ENCODE measurements at places on chromosomes 5 and 9.

DNA sequence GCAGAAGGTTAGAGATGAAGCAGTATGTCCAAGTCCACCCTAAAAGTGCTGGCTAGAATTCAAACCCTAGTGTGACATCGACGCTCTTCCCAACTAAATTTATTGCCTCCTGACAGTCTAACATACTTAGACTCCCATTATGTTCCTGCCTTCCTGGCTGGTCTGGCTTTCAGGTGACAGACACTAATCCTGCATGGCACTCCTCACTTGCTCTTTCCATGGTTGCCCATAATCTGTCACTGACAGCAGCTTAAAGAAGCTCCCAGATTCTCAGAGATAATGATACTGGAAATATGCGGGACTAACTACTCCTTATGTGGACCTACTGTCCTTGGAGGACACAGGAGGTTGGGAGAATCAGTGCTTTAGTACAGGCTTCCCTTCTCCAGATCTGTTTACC is 41.7 kb upstream of the HTR1A start:
- no peak for DNase-seq

GRCh38 chr9:2169035-2169434 is 153.9 kb downstream of the SMARCA2 start:
- no peak for DNase-seq

- no peak for DNase-seq
Measured at GRCh38 chr5:129246088-129246487, 151.5 kb downstream of the ISOC1 start.

GRCh38 chr9:27659571-27659970 is 86.3 kb upstream of the C9orf72 start:
- no peak for DNase-seq

DNA sequence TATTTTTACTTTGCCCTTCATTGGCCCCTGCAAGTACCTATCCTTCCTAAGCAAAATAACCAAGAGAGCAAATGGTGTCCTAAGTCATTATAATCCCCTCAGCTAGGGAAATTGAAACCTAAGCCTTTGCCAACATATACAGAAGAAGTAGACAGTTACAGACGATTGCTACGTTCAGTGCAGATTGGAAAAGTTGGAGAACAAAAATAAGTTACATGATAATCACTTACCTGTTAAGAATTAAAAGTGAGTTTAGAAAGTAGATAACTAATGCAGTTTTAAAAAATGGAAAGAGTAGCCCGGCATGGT is 244.8 kb downstream of the MPDZ start:
- DNase-seq = no peak

DNA sequence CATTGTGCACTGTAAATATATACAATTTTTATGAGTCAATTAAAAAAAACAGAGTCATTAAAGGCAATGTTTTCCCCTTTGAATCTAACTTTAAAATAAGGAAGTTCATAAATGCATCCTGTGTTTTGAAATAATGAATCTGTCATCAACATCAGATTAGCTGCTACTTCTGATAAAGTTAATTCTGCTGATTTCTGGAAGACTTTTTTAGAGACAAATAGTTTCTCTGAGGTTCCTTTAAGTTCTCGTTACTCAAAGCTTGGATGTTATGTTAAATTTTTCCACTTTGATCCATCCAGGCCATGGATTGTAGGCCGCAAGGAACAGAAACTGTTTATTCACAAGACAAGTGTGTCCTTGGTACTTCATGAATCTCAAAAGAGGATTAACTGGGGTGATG is 115.5 kb downstream of the CARTPT start:
- no peak for DNase-seq

- DNase-seq = no peak
Measured at GRCh38 chr9:73223594-73223993, 71.9 kb downstream of the ANXA1 start.

- no peak for DNase-seq
Measured at GRCh38 chr9:73093740-73094379, 57.8 kb upstream of the ANXA1 start.

DNA sequence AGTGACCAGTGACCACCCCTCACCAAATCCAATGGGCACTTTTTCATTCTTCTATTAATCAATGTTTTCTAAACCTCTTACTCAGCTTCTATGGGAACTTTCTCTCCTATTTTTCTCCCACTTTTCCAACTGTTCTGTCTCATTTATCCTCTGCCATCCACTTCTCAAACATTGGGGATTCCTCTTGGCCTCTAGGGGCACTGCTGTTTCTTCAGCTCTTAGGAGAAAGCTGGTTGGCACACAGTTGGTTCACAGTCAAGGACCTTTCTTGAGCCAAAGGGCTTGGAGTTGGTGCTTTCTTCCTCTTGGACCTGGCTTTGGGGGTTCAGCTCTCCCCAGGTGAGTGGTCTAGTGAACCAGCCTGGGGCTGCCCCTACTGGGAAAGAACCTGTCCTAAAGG is 112.2 kb upstream of the LHFPL2 start:
- DNase-seq = no peak

GRCh38 chr5:139925650-139926640 is 117.2 kb downstream of the NRG2 start:
- no peak for DNase-seq

DNA sequence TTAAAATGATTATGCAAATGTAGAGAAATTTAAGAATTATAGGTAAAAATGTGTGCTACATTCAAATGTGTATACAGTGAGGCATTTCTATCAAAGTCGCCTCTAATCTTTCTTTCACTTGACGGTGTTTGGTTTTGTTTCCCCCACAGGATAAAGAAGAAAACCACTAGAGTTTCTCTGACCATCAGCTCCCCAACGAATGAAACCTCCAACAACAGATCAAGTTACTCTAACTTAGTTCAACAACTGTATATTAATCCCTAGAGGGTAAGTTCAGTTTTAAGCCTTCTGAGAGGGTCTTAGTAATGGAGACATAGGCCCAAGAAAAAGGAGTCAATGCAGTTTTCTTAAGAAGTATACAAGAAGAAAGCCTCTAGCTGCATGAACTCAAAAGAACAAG is 11.5 kb upstream of the MYOT start:
- no peak for DNase-seq

DNA sequence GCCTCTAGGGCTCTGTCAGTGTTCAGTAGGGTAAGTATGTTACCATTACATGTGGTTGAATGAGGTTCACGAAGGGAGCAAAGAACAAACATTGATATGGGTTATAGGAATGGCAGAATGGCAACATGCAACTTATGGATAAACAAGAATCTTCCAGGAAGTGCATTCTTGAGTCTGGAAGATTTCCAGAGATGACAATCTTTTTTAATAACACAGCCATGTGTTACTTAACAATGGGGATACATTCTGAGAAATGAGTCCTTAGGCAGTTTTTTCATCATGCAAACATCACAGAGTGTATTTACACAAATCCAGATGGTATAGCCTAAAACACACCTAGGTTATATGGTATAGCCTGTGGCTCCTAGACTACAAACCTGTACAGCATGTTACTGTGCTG is 9.1 kb upstream of the SLC28A3 start:
- DNase-seq = no peak

DNA sequence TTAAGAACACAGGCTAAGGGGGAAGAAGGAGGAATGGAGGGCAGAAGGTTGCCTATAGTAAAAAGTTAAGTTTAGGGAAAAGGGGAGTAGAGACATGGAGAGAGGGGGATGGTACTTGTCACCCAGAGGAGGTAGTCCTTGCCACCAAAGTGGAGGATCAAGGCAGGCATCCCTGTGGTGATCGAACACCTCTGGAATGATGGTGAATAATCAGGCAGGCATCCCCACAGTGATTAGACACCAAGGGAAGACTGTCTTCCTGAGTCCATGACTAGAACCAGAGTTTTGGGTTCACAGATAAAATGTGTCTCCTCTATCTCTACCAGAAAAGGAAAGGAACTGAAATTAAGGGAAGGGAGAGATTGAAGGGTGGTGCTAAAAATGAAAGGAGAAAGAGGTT is 19.2 kb upstream of the HMGCS1 start:
- no peak for DNase-seq

GRCh38 chr9:109074236-109074889 is 45.4 kb downstream of the TMEM245 start:
- DNase-seq = no peak

DNA sequence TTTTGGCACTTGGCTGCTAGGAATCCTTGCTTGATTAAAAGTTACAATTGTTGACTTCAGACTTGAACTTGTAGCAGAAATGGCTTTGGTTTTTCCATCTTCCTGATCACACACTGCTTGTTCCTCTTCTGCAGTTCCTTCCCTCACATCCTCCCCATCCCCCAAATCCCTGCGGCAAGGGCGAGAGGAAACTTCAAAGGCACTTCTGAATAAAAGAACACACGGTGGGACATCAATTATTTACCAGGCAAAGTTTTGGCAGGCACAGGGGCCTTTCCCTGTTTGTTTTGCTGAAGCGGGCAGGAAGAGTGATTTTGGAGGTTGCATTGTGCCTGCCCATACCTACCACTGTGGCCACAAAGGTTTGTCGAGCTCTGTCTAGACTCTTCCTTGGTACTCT is 260.9 kb downstream of the KIF4B start:
- no peak for DNase-seq

GRCh38 chr9:89137542-89138462 is 40.8 kb downstream of the SHC3 start:
- peak; percentile 5 for DNase-seq

GRCh38 chr5:180111273-180112002 is 39.9 kb upstream of the RNF130 start:
- no peak for DNase-seq

GRCh38 chr9:126149661-126150060 is 177.0 kb upstream of the MVB12B start:
- DNase-seq = no peak

DNA sequence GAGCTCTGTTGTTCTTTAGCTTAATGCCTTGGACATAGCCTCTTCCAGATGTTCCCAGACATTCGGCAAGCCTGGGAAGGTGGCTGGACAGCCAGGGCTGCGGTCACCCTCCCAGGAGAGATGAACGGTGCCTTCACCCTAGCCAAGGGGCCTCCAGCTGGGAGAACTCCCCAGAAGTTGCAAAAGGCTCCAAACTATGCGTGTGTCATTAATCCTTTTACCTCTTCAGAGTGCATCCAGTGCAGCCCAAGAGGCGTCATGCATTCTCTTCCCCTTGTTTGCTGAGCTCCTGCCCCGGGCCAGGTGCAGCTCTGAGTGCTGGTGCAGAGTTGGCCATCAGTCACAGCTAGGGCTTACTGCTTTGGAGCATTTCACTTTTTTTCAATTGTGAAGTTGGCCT is 22.8 kb downstream of the HMCN2 start:
- peak; percentile 73 for DNase-seq

DNA sequence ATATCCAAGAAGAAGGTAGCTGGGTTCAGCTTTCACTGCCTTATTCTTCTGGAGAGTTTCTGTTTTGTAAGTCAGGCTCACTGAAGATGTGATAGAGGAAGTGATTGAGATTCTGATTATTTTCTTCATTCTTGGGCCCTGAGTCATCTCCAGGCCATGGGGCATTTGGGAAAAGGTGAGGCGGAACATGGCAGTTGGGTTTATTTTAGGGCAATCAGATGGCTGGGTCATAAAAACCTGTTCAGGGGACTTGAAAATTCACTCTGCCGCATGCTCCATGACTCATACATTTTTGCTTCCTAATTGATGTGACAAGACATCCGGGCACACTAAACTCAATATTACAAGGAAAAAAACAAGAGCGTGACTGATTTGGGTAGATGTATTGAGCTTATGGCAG is 265.7 kb upstream of the KLF4 start:
- peak; percentile 12 for DNase-seq

Measured in thyroid gland (tissue), 4 donors.